ENCODE measurements at places on chromosomes 1 and 21.

- DNase-seq, result no peak
Measured at GRCh38 chr1:183604038-183604808, 14.0 kb upstream of the NCF2 start.

DNA sequence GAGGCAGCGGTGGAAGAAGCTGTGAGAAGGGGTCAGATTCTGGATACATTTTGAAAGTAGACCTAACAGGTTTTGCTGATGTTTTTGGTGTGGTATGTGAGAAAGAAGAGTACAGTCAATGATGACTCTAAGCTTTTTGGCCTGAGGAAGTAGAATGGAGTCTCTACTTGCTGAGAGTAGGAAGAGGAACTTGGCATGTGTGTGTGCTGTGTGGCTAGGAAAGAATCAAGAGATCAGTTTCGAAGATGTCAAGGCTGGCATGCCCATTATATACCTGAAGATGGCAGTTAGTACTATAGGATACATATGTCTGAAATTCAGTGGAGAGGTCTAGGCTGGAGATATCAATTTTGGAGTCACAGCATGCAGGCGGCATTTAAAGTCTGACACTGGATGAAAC lies 64.4 kb downstream of the MAB21L3 start:
- DNase-seq, result no peak

DNA sequence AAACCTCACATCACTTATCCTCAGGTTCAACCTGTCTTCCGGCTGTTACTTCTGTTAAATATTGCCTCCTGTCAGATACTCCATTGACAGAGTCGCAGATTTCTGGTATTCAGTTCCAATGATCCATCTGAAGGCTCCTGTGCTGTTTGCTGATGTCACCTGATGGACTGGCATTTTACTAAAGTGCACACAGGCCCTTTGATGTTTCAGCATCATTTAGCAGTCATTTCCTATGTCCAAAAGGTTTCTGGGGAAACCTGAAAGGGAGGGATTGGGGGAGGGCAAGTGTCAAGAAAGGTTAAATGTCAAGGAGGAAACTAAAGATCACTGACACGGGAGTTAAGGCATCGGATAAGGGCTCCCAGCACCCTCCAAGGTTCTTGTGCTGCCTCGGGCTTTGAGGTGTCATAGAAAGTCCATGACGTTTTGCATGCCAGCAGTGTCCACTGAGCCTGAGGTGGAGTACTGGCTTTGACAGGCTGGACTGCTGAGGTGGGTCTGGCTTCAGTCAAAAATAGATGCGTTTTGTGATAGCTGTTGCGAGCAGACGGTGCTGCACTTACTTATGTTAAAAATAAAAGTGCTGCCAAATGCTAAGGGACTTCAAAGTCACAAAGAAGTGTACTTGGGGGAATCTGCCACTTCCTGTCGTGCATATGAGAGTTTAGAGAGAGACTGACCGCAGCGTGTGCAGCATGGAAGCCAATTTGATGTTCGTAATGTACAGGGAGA lies 30.8 kb downstream of the XCL2 start:
- DNase-seq, result no peak

DNA sequence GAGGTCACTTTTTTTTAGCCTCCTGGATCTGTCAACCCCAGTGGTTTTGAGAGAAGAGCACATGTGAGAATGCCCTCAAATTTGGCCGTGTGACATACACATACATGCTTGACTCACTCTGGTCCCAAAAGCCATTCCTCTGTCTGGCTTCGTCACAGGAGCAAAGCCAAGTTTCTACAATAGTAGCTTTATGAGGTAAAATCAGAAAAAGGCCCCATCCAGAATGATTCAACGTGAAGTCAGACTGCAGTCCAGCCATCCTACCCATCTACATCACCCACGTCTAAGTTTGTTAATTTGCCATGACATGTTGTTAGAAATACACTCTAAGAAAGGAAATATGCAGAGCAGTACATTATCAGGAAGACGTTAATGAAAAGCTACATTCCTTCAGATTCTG lies 245.2 kb downstream of the SDCCAG8 start:
- no peak for DNase-seq

DNA sequence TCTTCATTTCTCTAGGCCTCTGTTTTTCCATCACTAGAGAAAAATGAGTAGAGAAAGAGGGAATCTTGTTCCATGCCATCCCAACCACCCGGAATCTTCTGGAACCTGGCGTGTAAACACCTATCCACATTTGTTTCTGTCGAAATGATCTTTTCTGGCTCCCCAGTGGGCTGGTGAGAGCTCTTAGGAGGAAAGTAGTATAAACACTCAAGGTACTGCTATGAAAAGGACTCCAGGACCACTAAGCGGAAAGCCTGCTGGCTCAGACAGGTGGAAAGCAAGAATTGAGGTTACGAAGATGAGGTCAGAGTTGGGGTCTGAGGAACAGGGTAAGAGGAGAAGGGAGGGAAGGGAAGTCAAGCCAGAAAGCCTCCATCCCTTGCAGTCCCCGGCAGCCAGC lies 90.8 kb downstream of the PLXNA2 start:
- no peak for DNase-seq

DNA sequence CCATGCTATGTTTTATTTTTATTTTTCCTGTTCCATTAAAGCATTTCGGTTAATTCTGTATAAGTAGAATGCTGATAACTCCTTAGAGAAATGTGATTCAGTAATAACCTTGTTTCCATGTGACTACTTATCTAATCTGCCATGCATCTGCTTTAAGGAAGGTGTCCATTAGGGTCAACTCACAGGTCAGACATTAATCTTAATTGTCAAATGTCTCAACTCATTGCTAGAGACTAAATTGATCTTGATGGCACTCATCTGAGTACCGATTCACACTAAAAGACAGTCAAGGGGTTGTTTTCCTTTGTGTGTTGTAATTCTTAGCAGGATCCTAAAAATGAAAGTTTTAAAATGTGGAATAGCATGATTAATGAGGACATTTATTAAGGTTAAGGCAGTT lies 41.8 kb downstream of the ITSN1 start:
- no peak for DNase-seq

DNA sequence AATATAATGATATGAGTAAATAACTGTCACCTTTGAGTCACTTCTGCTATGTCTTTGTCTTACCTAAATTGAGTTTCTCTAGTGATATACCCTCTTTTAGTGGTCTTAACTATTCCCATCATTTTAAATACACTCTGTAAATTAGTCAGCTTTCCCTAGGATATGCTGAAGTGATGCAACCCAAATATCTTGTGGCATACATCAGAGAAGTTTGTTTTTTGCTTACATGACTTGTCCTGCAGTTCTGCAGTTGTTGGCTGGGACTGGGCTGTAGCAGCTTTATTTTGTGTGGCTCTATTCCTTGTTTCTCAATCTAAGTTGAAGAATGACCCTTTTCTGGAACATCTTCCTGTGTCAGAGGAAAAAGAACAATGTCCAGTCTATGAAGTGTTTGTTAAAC lies 76.4 kb downstream of the TTC3 start:
- no peak for DNase-seq

- DNase-seq, result no peak
Measured at GRCh38 chr1:207288315-207288714, 33.2 kb upstream of the CD55 start.

- no peak for DNase-seq
Measured at GRCh38 chr1:50930193-50930592, 29.9 kb downstream of the FAF1 start.

DNA sequence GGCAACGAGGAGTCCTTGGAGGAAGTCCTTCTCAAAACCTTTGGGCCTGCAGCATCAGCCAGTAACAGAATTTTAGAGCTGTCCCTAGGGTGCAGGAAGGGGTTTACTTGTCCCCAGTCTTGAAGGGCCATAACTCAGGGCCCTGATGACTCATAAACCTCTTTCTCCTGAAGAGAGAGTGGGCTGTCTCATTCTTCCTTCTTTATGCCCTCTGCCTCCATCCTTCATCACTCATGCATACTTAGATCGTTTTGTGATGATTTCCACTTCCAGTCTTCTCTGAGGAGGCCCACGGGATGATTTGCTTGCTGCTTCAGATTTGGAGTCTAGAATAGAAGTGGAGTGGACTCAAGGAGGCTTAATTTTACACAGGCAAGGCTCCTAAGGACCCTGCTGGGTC lies 60.2 kb downstream of the NDUFS5 start:
- DNase-seq, result no peak

GRCh38 chr21:41446586-41446985 lies 20.5 kb downstream of the MX1 start:
- no peak for DNase-seq

DNA sequence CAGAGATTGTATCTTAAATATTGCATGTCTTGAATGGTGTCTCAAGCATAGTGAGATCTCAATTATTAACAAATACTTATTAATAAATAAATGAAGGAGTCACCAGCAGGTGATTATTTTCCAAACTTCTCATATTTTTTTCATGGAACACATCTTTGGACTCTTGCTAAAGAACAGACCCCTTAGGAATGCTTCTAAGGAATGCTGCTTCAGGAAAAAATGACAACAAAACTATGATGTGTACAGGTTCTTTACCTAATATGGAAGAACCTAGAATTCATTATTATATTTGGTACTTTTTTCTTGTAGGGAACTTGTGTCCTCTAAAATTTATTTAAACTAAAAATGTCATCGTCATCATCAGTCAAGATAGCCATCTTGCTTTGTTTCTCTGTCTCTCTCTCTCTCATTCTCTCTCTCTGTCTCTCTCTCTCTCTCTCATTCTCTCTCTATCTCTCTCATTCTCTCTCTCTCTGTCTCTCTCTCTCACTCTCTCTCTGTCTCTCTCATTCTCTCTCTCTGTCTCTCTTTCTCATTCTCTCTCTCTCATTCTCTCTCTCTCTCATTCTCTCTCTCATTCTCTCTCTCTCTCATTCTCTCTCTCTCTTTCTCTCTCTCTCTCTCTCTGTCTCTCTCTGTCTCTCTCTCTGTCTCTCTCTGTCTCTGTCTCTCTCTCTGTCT lies 63.0 kb upstream of the ETS2 start:
- DNase-seq, result no peak

DNA sequence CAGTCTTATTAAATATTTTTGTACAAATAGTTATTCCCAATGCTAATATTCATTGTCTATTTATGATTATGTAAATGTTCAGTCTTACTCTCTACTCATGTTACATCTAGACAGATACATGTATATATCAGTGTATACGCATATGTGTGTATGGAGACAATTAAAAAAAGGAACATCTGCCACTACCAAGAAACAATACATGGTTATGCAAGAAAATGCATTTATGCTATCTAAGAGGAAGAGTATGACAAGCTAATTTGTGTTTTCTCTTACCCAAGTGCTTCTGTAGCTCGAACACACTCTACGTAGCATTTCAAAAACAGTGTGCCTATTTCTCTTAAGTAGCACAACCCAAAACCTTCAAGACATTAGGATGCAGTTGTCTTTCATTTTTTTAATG lies 6.1 kb upstream of the RLF start:
- DNase-seq, result no peak

DNA sequence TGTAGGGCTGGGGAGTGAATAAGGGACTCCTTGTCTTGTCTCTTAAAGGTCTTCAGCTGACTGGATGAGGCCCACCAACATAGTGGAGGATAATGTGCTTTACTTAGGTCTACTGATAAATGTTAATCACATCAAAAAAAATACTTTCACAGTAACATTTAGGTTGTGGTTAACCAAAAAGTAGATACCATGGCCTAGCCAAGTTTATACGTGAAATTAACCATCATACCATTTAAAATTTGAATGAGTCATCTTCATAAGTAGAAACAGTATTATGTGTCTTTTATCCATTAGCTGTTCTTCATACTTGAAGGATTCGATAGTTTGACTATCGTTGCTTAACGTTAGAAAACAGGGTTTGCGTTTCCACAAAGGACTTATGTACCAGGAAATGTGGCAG lies 80.9 kb downstream of the MTR start:
- no peak for DNase-seq

DNA sequence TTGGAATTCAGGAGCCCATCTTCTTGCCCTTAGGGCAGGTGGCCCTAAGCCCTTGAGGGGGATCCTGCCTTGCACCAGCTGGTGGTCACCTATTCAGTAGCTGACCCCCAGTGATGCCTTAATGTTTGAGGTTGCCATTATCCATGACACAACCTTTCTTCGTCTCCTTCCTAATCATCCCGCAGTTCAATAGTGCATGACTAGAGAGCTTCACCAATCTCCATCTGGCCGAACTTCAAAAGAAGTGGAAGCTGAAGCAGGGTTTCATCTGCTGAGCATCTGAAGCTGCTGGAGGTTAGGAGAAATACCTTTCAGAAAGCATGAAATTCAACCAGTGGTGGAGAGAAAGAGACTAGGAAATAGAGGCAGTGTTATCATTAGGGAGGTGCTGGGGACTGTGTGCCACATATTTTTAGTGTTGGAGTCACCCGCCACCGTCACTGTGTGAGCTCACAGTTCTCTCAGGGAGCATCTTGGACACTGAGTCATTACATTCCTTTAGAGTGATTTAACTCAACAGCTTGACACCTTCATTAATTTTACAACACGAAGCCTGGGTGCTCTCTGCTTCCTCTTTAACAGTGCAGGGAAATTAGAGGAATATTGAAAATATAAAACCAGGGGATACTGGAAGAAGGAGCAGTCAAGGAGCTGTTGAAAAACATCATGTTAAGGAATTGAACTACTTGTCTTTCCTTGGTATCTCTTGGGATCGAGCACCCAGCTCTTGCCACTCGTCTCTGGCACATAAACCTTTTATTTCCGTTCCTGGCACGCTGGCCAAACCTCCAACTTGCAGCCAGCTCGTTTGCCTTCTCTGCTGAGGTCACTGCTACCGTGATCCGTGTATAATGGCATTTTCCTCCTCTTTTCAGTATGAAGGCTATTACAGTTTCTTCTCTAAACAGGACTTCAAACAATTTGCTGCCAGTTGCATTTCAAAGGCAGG lies 53.6 kb downstream of the PEX14 start:
- DNase-seq, result no peak

DNA sequence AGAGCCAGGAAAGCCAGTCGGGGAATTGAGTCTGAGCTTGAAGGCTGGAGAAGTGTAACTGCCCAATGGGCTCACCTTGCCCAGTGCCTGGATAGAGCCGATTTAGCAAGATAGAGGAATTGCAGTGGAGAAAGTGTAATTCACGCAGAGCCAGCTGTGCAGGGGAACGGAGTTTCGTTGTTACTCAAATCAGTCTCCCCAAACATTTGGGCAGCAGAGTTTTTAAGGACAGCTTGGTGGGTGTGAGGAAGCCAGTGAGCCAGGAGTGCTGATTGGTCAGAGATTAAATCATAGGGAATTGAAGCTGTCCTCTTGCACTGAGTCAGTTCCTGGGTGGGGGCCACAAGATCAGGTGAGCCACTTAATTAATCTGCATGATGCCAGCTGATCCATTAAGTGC lies 28.4 kb upstream of the NLRP3 start:
- DNase-seq, result no peak

Data from activated CD4-positive, alpha-beta T cell treated with anti-CD3 and anti-CD28 coated beads, Interleukin-2, amount 50 U/mL, for 24 hours (primary cell).